Stimulated activated naive CD4-positive, alpha-beta T cell (primary cell): ENCODE measurements at places on chromosomes 12 and 14.
A peak's percentile ranks its signal among the peaks of the same experiment; 100 is the strongest.

- DNase-seq = no peak
Measured at GRCh38 chr12:13371797-13372196, 175.3 kb downstream of the EMP1 start.

DNA sequence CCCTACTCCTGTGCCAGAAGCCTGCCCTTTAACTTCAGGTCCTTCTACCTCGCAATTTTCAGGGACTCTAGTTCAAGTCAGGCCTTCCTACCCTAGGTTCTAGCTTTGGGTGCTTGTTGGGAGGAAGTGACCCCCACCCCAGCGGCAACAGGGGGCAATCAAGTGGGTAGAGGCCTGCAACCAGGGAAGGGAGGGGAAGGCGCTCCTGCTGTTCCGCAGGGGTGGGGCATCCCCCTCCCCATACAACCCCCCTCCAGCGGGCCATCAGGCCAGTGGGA is 204 bp upstream of the PRPH start:
- DNase-seq = no peak

DNA sequence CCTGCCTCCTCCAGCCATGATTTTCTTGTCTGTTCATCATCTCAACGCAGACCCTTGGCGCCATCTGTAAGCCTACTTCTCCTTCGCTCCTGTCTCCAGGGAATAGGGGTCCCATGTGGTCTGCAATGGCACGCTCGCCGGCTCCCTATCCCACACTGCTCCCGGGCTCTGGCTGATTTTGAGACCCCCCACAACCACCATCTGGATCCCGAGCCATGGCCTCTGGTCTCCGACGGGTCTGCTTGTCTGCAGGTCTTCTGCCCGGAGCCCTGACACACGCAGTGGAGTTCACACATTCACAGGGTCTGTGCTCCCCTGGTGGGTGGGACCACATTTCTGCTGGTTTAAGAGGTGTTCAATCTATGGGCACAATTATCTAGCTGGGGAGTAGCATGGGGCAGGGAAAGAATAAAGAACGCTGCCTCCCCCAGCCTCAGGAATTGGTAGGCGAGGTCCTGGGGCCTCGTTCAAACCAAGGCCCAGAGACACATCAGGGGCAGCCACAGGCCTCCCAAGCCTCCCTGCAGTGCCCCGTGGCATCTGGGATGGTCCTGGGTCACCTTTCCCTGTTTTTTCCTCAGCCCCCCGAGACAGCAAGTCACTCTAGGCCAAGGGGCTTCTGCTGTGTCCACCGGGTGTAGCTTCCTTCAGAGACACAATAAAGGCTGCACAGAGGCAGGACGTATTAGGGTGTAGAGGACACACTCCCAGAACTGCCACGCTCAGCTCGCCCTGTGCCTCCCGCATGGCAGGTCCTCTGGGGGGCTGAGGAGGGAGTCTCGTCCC is 21.5 kb downstream of the FZD10 start:
- no peak for DNase-seq

- no peak for DNase-seq
Measured at GRCh38 chr12:50514526-50515276, 9.9 kb downstream of the DIP2B start.

GRCh38 chr12:92096346-92097136 is 49.1 kb downstream of the BTG1 start:
- DNase-seq = no peak

DNA sequence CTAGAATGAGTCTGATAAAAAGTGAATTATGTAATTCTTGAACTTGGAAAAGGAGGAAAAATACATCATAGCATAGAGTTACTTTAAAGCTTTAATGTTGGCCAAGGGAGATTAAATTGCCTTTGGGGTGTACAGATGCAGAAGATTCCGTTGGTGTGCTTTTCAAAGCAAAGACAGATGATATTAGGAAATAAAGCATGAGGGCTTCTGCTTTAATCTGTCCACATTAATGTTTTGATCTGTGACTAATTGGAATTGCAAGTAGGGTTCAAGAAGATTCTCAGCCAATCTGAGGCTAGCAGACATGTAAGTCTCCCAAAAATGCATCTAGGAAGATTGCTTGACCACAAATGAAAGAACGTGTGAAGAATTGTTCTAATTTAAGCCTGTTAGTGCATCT is 35.2 kb downstream of the LGR5 start:
- no peak for DNase-seq

DNA sequence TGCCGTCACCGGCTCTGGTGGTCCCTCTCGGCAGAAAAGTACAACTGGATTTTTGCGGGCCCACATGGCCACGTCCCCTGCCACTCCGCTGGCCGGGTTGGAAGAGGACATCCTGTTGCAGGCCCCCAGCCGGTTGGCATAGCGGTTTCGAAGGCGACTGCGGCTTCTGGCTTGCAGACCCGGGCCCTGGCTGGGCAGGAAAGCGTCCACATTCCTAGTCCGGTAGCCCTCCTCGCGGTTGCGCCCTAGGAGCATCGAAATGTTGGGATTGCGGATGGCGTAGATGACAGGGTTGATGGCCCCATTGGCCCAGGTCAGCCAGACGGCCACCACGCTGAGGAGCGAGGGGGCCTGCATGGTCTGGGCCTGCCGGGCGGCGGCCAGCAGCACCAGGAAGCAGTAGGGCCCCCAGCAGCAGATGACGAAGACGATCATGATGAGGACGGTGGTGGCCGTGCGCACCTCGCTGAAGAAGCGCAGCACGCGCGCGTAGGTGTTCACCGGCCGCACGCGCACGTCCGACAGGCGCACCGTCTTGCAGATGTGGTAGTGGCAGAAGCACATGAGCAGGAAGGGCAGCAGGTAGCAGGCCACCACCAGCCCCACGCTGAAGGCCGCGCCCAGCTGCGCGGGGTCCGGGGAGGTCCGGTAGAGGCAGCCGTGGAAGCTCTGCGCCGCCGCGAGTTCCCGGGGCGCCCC is 1.2 kb downstream of the GPR135 start:
- DNase-seq = no peak

DNA sequence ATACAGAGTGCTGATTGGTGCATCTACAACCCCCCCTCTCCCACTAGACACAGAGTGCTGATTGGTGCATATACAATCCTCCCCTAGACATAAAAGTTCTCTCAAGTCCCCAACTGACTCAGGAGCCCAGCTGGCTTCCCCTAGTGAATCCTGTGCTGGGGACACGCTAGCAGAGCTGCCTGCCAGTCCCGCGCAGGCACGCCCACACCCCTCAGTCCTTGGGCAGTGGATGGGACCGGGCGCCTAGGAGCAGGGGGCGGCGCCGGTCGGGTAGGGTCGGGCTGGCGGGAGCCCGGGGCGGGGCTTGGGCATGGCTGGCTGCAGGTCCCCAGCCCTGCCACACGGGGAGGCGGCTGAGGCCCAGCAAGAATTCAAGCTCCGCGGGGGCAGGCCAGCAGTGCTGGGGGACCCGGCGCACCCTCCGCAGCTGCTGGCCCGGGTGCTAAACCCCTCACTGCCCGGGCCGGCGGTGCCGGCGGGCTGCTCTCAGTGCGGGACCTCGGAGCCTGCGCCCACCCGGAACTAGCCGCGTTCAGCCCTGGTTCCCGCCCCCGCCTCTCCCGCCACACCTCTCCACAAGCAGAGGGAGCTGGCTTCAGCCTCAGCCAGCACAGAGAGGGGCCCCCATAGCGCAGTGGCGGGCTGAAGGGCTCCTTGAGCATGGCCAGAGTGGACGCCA is 64.3 kb upstream of the DDHD1 start:
- DNase-seq = peak; percentile 67

DNA sequence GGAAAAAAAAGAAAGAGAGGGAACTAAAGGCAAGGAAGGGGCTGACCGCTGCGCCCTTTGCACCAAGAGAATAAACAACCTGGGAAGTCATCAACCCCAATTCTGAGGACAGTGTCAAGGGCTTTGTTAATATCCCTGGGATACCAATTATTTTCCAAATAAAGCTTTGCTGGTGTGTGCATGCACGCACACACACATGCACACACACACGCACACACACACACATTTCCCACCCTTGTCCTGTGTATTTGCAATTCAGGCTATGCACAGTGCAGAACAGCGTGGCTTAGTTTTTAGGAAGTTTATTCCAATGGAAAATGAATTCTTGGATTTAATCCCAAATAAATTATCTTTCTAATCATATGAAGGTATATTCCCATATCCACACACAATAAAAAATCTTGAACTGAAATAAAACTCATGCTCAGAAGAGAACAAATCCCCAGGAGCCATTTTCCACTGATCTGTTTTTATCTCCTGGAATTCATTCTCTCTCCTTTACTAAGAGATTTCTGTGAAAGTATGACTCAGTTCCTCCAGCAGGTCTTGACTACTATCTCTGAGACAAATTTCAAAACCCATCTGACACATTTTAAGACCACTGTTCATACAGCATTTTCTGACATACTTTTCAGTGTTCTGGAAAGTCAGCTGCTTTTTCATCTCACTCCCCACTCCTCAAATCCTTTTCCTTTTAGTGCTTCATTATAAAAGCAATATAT is 334.4 kb upstream of the ATP2B1 start:
- no peak for DNase-seq

DNA sequence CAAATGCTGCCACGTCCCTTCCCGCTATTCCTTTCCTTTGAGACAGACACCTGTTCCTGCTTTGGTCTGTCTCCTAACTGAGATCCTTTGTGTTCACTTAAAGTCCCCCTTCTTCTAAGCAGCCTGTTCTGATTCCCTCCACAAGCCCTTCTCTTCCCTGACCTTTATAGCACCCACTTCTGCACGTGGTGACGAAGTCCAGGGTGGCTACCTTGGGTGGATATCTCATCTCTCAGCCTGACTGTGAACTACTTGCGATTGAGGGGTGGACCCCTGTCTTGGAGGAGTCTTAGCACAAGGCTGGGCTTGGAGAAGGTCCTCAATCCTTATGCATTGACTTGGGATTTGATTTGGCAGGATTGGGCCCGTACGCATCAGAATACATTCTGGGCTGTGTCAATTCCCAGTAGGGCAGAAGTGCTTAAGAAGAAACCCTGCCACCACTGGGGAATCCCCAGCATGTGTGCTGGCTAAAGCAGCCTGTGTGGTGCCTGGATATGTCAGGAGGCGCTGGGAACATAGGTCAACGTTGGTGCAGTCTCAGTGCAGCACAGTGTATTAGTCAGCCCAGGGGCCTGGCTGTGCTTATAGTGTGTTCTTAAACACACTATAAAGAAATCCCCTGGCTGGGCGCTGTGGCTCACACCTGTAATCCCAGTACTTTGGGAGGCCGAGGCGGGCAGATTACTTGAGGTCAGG is 23.6 kb downstream of the KRT80 start:
- no peak for DNase-seq

GRCh38 chr12:115752913-115753726 is 524.4 kb downstream of the MED13L start:
- DNase-seq = no peak

DNA sequence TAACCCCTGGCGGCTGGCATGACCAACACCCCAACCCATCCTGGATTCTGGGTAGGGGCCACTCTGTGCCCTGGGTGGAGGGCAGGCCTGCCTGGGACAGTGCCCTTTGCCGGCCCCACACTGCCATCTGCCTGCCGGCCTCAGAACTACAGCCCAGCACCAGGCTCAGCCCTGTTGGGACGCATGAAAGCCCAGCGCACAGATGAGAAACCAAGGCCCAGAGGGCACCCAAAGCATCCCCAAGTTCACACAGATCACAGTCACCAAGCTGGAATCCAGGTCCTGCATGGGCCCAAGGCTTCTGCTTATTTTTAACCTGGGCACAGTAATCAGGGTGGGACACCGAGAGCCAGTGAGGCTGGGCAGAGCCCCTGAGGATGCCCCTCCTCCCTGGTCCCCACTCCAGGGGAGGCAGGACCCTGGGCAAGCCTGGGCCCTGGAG is 26.2 kb downstream of the RFLNA start:
- peak; percentile 40 for DNase-seq

- no peak for DNase-seq
Measured at GRCh38 chr14:95455246-95455645, 61.2 kb downstream of the SYNE3 start.

DNA sequence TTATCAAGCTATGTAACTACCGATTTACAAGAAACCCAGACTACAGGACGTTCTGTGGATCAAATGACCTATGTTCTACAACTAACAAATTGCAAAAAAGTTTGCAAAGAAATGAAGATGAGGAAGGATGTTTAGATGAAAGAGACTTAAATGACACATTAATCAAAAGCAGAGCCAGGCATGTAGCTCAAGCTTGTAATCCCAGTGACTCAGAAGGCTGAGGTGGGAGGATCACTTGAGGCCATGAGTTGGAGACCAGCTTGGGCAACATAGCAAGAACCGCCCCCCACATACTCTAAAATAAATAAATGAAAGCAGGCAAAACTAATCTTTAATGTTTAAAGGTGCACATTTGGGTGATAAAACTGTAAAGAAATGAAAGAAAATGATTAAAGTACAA is 331.9 kb downstream of the BTG1 start:
- DNase-seq = no peak

DNA sequence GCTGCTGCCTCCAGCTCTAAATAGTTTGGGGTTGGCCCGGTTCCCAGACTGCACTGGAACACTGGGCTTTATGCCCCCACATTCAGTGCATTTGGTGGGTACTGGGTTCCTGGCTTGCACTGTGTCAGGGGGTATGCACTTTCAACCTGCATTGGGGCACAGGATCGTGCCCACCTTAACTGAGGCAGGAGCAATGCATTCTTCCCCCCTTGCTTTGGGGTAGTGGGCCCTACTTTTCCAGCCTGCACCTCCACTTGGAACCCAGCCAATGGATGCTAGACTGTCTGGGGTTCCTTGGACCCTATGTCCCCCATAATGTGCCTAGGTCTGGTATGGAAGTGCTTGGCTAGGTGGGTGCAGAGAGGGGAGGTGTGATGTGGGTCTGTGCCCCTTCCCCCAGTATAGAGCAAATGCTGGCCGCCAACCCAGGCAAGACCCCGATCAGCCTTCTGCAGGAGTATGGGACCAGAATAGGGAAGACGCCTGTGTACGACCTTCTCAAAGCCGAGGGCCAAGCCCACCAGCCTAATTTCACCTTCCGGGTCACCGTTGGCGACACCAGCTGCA is 615 bp downstream of the TARBP2 start:
- DNase-seq = no peak

DNA sequence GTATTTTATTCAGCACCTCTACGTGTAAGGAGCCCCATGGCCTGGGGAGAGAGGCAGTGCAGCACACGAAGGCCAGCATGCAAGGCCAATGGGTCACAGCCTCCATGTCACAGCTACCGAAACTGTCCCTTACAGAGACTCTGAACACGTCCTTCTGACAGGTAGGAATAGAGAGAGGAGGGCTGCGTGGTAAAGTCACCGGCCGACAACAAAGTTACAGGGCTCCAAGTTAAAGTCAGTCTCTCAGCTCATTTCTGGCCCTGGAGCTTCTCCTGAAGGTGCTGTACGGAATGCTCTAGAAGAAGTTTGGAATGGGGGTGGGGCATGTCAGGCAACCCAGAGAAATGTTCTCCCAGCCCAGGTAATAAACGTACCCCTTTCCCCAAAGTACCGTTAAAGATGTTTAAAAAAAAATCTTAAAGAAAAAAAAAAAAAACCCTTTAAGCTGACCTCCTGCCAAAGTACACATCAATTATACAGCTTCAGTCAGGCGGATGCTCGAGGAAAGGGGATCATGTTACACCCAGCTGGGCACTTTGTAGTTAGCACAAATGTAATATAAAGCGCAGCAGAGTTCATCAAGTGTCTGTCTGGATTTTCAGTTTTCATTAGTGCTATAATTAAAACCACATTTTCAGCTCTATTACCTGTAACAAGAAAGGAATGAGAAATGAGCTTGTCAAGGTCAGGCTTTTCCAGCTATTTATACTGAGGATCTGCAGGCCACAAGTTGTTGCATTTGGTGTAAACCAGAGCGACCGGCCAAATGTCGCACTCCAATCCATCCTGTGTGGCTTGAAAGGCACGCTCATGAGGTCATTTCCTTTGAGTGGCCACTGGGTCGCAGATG is 53.3 kb upstream of the CDKN3 start:
- no peak for DNase-seq
